ENCODE measurements at places on chromosomes 7 and 10.
A peak's percentile ranks its signal among the peaks of the same experiment; 100 is the strongest.

DNA sequence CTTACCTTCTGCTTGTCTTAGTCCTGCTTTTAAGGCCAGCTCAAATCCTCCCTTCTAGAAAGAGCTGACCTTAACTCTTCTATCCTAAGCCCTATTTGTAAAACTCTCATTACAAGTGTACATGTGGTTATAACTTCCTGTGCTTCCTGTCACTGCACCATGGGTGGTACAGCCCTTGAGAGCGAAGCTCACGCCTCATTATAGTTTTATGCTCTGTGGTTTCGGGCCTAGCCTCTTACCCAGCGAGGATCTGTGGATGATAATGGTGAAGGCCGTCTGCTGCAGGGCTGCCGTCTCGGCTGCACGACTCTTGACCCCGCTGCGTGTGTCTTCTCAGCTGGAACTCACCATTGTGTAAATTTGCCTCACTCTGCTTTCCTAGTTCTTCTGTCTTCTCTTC, 74.6 kb downstream of the CUL1 start:
- DNase-seq, result no peak

GRCh38 chr10:3564346-3565002, 220.5 kb downstream of the KLF6 start:
- no peak for DNase-seq

- no peak for DNase-seq
Measured at GRCh38 chr7:77894574-77895091, 96.1 kb downstream of the PHTF2 start.

DNA sequence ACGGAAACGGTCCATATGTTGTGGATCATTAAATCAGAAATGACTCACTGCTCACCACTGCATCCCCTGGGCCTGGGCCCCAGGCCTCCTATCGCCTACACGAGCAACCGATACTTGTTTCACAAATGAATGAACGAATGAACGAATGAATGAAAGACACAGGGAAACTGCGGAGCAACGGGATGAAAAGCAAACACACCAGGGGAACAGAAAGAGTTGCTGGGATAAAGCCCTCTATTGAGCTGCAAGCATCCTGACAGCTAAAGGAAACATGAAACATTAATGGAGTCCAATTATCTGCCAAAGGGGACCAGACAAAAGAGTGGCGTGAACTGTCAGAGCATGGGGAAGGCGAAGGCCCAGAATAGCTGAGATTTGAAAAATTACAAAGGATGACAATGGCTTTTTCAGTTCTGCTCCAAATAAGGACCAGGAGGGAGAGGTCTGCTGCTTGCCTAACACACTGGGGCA, 92.1 kb downstream of the GRB10 start:
- no peak for DNase-seq

- no peak for DNase-seq
Measured at GRCh38 chr7:151309311-151309710, 32.3 kb upstream of the NUB1 start.

DNA sequence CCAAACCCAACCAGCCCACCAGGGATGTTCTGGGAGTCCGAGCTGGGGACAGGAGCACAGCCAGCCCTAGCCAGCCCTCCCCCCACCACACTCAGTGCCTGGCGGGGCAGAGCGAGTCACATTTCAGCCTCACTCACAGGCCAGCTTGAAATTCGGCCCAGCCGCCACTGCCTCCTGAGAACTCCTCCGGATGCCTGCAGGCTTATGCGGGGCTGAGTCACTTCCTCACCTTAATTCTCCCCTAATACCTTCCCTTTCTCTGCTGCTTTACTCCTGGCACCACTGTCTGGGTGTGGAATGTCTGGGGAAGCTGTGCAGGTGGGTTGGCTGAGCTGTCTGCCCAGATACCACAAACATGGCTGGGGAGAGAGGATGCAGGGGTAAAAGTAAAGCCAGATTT, 22.6 kb upstream of the DLG5 start:
- peak; percentile 93 for DNase-seq

DNA sequence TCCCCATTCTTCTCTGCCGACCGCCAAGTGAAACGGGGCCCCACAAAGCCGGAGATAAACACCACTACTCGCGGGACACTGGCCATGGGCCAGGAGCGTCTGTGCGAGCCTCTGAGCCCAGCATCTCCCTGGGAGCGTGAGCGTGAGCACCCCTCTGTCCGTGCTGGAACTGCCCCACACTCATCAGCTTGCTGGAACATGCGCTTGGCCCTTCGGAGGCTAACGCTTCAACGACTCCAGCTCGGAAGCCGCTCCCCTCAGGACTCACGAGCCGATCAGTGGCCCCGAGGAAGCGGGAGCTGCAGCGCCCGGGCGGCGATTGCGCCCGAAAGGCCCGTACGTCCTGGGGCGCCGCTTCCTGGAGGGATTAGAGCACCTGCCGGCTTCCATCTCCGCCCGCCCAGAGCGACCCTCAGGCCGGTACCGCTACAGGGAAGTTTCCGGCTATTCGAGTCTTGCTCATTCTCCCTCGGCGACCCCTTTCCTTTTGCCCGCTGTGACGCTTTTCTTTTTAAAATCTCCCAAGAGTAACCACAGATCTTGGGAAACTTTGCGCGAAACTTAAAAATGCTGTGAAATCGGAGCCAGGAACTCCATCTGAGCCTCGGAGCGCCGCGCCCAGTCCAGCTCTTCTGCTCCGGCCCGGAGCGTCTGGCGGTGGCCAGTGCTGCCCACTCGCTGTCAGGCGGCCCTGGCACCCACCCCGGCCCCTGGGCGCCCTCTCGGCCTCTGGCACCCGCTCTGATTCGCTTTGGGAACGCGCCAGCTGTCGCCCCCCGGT, 1.0 kb downstream of the TLL2 start:
- no peak for DNase-seq

GRCh38 chr10:35413985-35414861, 77.9 kb downstream of the CCNY start:
- DNase-seq, result no peak

DNA sequence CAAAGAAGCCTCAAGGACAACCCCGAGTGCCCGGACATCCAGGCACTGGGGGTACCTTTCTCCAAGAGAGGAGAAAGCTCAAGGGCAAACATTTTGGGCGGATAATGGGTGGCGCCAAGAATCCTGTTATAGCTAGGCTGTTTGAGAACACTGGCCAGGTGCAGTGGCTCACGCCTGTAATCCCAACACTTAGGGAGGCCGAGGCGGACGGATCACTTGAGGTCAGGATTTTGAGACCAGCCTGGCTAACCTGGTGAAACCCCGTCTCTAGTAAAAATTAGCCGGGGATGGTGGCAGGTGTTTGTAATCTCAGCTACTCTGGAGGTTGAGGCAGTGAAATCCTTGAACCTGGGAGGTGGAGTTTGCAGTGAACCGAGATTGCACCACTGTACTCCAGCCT, 25.2 kb upstream of the UNC5B start:
- no peak for DNase-seq

DNA sequence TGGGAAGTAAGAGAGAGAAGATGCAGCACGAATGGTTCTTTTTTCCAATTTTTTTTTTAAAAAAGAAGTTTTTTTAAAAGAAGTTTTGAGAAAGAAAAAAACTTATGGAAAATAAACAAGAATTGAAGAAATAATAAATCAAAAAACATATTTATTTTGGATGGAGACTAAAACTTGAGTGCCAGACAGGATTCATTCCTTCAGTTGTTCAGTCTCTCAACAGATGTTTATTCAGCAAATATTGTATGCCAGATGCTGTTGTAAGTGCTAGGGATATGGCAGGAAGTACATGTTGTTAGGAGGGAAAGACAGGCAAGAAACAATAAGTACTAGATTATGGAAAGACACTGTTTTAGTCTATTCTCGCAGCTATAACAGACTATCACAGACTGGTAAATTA, 750.7 kb upstream of the PHF14 start:
- DNase-seq, result no peak

- no peak for DNase-seq
Measured at GRCh38 chr7:20217193-20217948, at the start of gene MACC1. TSS of gene MACC1 (minus strand) at chr7:20217384. CDS start at chr7:20161862, 55,522 bp downstream.

DNA sequence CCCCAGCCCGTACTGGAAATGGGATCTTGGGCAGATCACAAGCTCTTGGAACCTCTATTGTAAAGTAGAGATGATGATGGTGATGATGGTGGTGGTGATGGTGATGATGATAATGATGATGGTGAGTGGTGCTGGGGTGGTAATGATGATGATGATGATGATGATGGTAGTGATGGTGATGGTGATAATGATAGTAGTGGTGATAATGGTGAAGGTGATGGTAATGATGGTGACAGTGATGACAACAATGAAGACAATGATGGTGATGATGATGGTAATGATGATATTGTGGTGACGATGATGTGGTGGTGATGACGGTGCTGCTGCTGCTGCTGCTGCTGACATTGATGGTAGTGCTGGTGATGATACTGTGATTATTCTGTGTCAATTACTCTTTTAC, 91.0 kb upstream of the AFAP1L2 start:
- DNase-seq, result no peak

- peak; percentile 48 for DNase-seq
Measured at GRCh38 chr7:141071260-141071854, 2.5 kb upstream of the TMEM178B start.

DNA sequence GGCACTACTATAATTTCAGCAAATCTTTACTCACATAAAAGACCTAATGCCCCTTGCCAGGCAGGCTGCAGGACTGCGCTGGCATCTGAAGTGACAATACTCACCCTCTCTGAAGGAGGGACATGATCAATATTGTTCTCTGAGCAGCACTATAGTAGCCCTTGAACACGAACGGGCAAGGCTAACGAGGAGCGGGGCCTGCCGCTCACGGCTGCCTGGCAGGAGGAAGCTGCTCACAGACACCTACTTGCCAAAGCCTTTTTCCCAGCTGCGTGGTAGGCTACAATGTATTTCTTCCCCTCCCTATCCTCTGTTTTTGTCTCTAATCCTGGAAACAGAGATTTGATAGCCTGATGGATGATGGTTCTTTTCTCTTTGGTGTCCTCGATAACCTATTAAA, 19.9 kb downstream of the PUS7 start:
- DNase-seq, result no peak

DNA sequence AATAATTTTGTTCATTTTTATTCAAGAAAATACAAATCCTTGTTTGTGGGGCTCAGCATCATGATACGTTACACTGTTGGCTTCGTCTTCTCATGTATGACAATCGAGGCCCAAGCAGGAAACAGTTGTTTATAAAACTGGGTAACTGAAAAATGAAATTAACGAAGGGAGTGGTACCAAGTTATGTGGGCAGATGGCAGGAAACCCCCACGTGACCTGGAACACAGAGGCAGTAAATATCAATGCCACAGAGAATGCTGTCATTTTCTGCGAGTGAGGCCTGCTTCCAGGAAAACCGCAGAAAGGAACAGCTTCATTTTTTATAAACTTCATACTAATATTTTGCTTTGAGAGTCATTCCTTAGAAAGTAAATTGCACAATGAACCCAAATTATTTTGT, 201.0 kb upstream of the ADARB2 start:
- DNase-seq, result no peak

DNA sequence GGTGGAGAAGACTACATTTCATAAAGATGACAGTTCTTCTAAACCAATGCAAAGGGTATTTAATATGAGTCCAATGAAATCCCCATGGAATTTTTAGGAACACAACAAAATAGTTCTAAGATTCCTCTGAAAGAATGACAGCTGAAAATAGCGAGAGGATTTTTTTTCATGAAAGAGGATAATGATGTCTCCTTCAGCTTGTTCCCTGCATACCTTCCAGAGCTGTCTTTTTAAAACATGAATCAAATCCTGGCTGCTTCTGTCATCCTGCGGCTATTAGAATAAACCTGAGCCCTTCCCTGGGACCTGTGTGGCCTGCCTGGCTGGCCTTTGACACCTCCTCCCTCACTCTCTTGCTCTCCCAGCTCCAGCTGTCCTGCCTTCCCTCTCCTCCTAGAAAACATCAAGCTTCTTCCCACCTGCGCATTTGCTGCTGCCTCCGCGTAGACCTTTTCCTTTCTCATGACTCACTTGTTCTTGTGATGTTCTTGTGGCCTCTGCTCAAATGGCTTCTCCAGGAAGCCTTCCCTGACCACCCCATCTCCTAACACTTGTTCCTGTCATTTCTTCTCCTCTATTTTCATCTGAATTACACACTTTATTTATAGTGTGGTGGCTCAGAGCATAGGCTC, 57.4 kb downstream of the EEPD1 start:
- DNase-seq, result no peak

GRCh38 chr7:1024331-1024841, 20.0 kb upstream of the GPR146 start:
- DNase-seq, result no peak

- DNase-seq, result peak; percentile 62
Measured at GRCh38 chr7:107879400-107880035, 11.5 kb upstream of the DLD start.

GRCh38 chr10:6267941-6268340, 65.2 kb downstream of the PFKFB3 start:
- DNase-seq, result no peak

DNA sequence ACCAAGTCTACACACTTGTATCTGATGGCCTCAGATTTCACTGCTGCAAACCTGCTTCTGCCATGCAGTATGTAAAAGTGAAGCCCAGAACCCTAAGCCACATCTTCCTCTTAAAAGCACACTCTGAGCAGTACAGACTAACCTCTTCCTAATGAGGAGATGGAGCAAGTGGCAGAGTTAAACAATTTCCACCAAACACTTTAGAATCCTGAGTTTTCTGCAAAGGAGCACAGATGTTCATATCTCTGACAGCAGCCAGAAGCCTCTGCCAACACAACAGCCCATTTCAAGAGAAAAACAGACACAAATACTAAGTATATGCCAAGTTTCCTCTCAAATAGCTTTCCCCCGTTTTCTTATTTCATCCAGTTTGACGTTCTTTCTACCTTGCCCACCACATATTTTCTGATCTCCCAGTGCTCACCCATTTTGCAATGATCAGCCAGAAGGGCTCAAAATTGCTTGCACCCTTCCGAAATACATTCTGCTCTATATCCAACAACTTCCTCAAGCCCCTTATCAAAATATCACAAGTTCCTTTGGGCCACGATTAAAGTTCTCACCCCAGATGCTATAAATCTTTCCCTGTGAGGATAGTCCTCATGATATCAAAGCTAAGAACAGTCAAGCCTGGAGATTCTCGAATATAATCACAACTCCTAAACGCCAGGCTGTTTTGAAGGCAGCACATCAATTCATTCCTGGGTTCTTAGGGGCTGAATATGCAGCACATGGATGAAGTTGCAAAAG, 27.5 kb downstream of the ELMO1 start:
- no peak for DNase-seq

GRCh38 chr10:99731306-99732032, 458 bp downstream of the COX15 start:
- no peak for DNase-seq

DNA sequence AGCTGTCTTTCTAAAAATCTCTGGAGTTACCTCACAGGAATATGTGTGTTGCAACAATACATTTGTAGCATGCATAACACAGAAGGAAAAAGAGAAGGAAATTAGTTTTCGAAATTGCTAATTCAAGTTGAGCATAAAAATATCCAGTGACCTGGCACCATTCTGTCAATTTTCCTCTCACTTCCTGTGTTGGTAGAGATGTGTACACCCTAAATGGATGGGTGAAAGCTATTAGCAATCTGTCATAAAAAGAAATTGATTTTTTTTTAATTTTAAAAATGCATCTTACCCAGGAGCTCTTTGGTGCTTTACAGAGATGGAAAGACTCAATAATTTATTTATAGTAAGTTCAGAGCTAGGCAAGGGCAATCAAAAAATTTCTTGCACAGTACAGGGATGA, 333.3 kb upstream of the TMEM229A start:
- no peak for DNase-seq
